ENCODE measurements at places on chromosomes 6 and 20.
A peak's percentile ranks its signal among the peaks of the same experiment; 100 is the strongest.

- DNase-seq: no peak
These were observed 72.4 kb downstream of the STK35 start for GRCh38 chr20:2174067-2174466.

- no peak for DNase-seq
These were observed 22.9 kb downstream of the GTF2H5 start for GRCh38 chr6:158191032-158191431.

DNA sequence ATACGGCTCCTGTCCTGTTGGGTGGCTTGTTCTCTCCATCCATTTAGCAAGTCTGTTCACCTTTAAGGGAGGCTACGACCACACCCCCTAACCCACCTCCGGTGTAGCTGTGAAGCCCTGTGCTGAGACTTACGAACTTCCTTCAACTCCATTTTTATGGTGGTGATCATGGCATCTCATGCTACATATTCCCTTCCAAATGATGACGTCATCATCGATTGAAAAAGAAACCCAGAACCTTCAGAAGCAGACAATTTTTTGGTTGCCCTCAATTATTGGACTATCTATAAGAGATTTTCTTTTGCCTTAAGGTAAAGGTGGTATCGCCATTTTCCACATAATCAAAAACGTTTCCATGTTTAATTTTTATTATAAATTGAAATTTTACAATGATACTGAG is 389.0 kb downstream of the CBLN4 start:
- DNase-seq: no peak

DNA sequence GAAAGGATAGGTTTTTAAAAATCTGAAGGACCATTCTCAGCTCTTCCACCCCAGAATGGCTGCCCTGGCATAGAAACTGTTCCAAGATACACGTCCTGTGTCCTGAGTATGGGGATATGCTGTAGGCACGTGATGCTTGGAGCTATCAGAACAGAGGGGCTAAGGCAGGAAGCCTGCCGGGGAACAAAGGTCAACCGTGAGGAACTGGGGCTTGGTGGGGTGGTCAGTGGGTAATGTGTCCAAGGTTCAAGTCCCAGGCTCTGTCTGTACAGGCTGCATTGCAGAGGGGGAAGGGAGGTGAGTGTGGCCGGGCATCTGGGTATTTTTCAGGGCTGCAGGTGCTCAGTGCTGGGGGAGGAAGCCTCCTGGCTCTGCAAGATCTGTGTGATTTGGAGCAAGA is 479.6 kb upstream of the CHD6 start:
- no peak for DNase-seq

- no peak for DNase-seq
These were observed 12.8 kb downstream of the PHIP start for GRCh38 chr6:79065232-79065631.

GRCh38 chr6:26202811-26203583 is 115.8 kb downstream of the HFE start:
- DNase-seq: no peak

- peak; percentile 60 for DNase-seq
These were observed at the start of gene SLC35B2 for GRCh38 chr6:44257025-44257752. Gene SLC35B2, minus strand, starts transcription at chr6:44257528. Its CDS starts 118 bp downstream, at chr6:44257410.

- DNase-seq: peak; percentile 82
These were observed 406.1 kb downstream of the EPM2A start for GRCh38 chr6:145329257-145329656.

- no peak for DNase-seq
These were observed 89.8 kb downstream of the TOX2 start for GRCh38 chr20:44004306-44004915.

DNA sequence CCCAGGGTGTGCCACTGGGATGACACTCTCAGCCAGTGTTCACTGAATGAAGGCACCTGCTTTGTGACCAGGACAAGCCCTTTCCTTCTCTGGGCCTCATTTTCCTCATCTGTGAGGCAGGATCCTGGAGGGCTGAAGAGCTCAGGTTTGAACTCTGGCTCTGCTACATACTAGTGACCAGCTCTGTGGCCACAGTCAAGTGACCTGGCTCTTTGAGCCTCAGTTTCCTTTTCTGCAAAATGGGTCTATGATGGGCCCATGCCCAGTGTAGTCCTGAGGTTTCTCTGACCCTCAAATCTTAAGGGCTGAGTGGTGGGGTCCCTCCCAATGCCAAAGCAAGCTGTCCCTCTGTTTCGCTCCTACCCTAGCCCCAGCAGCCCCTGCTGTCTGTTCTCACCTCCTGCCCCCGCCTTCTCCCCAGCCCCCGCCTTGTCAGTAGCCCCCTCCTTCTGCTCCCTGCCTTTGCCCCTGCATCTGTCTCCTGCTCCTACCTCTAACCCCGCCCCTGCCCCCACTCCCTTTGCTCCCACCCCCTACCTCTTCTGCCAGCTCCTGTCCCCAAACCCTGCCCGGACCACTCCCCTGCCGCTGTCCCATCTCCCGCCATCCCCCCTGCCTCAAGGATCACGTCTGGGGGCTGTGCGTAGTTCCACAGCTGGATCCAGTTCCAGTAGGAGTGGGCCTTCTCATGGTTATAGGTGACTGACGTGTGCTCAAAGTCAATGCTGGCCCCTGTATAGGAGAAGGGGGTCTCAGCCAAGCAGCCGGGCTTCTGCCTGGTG is 17.0 kb downstream of the SUN5 start:
- DNase-seq: no peak

- DNase-seq: peak; percentile 85
These were observed 5.2 kb downstream of the FNDC1 start for GRCh38 chr6:159174263-159174969.

DNA sequence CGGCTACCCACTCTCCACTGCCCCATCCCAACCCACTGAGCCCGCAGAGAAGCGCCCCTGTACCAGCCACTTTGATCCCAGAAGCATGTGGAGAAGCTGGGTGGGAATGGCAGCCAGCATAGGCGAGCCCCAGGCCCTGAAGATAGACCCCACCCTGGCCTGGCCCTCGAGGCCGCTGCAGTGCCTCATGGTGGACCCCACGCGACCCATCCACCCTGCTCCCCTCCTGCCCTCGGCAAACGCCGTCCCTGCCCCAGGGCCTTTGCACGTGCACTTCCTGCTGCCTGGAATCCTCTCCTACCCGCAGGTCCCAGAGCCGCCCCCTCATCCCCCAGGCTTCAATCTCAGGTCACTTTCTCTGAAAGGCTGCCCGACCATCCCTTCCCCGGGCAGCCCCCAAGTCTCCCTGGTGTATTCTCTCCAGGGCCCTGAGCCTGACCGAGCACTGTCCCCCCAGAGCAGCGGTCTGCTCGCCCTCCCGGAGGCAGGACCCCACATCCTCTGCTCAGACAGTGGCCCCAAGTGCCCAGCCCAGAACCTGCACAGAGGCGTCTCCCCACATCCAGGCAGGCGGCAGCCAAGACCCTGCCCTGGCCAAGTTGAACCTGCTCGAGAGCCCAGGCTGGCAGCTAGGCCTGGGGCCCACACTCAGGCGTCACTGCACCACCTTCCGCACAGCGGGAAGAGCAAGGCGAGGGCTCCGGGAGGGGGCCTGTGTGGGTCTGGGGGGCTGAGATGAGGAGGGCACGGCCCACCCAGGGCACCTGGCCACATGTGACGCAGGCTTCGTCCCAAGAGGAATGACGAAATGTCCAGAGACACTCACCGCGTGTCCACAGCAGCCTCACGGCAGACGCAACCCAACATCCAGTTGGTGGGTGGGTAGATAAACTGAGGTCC is 14.0 kb downstream of the KCNQ2 start:
- no peak for DNase-seq

DNA sequence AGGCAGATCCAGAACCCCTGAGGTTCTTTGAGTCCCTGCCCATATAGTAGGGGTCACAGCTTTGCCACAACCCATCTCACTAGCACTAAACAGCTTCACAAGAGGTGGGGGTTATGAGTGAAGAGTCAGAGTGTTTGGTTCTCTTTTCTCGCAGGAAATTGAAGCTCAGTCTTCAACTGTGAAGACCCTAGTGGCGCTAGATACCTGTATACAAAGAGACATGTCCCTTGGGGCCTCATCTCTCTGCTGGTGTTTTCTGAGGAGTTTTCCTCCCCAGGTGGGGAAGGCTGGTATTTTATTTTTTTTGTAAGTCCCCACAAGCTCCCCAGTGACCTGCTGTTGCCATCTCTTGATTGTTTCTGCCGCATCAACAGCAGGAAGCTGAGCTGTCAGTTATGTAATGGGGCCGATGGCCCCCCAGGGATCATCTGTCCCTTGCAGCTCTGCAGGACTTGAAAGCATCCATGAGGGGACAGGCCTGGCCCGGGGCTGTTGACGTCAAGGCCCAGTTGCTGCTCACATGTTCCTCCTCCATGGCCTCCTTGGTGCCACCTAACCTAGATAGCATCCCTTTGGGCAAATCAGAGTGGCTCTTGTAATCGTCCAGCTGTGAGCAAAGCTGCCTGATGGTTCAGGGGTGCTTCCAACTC is 23.1 kb downstream of the STK35 start:
- DNase-seq: no peak

DNA sequence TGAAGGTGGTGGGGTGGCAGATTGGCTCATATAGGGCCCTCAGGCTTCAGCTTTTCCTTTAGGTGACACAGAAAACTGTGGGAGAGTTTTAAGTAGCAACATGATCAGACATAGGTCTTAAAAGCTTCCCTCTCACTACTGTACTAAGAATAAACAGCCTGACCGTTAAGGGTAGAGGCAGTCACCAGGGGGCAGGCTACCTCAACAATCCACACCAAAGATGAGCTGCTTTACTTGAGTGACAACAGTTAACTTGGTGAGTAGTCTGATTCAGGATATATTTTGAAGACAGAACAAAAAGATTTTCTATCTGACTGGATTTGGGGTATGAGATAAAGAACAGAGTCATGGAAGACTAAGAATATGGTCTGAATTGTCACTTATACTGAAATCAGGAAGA is 193.1 kb upstream of the SHLD1 start:
- peak; percentile 20 for DNase-seq

DNA sequence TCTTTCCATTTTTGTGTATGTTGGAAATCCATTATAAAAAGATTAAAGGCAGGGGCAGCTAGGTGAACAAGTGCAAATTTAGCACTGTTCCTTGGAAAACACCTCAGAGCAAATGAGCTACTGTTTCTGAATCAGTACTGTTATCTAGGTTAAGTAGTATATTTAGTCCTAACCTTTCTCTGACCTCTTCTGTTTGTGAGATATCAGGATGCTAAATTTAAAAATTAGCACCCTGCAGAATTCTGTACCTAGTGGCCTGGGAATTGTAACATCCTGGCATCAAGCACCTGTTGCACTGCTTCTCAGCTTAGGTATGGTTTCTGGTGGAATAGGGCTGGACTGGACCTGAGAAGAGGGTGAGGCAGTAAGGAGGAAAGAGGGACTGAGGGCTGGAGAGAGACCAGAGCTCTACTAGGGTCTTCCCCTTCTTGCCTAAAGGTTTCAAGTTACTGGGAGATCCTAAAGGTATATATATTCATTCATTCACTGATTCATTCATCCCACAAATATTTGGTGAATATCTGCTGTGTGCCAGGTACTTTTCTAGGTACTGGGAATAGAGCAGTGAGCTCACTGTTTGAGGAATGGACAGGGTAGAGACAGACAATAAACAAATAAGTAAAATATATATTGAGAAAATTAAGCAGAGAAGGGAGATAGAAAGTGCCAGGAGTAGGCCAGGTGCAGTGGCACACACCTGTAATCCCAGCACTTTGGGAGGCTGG is 5.2 kb downstream of the ZNF76 start:
- no peak for DNase-seq

DNA sequence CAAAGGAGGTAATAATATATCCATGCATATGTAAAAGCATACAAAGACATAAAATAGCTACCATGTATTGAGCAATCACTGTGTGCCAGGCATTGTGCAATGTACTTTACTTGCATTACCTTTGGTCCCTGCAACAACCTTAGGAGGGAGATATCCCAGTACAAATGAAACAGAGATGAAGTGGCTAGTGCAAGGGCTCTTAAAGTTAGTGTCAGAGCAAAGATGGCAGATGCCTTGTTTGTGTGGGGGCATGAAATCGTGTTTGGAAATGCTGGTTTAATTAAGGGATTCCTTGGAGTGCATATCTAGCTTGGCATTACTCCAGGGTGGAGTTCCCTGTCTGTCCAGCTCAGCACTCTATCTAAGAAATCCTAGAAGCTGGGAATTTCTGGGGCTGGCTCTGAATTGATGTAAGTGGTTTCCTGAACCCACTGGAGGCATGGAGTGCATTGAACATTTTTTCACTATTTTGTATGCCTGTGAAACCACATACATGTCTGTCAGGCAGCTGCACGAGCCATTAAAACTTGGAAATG is 9.8 kb downstream of the PAQR8 start:
- DNase-seq: no peak

GRCh38 chr6:93242049-93242448 is 177.3 kb downstream of the EPHA7 start:
- DNase-seq: no peak

All from muscle of arm (tissue), 14 donors.